ENCODE measurements at places on chromosomes 6 and 20.

- DNase-seq: no peak
Measured at GRCh38 chr6:24796616-24797290, 2.0 kb downstream of the ARMH2 start.

DNA sequence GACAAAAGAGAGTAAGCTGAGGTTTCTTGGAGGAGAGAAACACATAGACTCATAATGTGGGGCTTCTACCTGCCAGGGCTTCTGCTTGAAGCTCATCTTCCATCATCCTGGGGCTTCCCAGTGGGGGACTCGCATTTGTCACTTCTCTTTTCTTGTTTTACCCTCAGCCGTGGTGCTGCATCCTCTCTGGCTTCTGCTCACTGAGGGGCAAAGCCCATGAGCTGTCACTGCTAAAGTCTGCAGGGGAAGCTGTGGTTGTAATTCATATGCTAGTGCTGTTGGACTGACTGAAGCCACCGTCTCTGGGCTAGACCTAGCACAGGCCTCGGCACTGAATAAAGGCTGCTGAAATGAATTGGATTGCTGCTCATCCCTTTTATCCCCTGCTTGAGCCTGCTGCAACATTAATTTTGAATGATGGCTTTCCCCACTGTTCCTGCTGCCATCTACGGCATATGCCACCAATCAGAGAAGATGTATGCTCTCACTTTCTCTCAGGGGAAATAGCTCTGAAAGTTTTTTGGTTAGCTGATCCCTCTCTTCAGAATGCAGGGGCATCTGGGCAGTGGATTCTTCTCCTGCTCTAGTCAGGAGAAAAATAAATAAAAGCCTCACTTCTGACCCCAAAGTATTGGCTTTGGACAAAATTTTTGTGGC lies 568.4 kb upstream of the MAP3K7 start:
- DNase-seq: no peak

- no peak for DNase-seq
Measured at GRCh38 chr6:1615151-1615852, 5.6 kb downstream of the FOXC1 start.

DNA sequence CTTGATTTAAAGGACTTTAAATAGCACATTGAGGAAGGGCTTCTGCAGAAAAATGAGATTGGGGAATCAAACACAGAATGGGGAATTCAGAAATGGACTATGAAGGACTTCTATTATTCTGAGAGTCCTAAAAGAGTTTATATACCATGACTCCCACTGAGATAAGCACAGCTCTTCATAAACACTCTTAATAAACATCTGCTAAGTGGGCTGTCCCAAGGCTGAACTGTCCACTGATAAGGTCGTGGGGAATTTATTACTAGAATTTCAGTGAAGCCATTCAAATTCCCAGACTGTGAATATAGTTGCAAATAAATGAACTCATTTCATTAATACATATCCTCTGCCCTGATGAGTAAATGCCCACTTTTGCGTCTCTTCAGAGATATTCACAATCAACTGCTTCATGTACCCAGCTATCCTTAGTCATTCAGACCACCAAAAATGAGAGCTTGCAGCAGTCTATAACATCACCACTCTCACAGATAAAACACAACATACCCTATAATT lies 468.2 kb upstream of the RUNX2 start:
- no peak for DNase-seq

DNA sequence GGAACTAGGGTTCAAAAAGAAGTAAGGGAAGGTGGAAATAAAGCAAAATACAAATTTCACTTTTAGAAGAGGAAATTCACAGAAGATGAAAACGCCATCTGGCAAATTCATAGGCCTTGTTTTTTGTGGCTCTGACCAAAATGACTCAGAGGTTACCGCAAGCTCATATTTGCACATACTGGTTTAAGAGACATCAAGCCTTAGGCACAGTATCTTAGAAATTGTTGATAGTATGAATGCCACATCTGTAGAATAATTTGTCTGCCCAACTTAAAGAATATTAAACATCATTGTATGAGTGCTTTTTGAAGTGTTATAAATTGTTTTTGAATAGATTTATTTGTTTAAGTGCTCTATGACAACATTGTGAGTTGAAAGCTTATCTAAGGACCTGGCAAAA lies 10.6 kb downstream of the TAAR1 start:
- no peak for DNase-seq

DNA sequence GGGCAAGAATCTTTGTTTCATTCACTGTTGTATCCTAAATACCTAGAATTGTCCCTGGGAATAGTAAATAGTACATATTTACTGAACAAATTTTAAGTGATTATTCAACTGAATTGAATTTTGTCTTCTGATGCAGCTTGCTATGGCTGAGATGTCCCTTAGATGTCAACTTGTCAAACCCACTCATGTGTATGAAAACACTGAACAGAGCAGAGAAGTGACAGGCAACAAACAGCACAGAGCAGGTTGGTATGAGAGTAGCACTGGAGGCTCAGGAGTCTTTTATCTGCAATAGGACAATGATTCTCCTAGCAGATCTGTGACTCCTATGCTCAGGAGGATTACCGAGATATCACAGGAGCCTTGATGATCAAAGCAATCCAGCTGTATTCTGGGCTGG lies 540.1 kb upstream of the CHD6 start:
- DNase-seq: no peak

DNA sequence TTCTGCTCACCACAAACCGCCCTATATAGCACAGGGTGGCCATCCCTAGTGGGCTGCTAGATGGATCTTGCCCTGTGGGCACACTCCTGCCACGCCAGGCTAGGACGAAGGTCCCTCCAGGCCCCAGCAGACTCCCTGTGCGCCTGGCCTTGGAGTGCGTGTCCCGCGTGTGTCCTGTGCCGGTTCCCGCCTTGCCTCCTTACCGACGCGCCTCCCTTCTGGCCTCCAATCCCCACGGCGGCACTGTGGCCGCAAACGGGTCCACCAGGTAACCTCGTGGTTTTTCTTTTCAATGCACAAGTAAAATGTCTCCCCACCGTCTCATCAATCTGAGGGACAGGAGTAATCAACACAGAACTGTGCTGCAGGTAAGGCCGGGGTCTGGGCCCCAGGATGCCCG lies 133.8 kb upstream of the PHACTR3 start:
- DNase-seq: no peak

GRCh38 chr6:166589337-166589731 lies 2.9 kb upstream of the RAMACL start:
- DNase-seq: no peak

DNA sequence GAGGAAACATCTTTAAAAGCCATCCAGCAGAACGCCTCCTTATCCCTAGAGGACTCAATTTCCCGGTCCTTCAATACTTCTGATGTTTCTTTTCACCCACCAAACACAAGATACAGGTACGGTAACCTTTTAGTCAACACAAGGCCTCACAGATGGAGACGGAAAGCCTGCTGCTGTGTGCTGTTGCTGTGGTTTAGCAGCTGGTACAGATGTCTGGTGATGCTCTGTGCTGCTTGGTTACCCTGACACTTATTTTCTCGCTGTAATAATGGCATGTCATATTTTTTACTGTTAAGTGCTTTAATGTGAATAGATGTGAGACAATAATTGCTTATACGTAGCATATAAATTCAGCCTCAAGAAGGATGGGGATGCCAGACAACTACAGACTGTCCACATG lies 25.3 kb downstream of the GMDS start:
- DNase-seq: no peak

DNA sequence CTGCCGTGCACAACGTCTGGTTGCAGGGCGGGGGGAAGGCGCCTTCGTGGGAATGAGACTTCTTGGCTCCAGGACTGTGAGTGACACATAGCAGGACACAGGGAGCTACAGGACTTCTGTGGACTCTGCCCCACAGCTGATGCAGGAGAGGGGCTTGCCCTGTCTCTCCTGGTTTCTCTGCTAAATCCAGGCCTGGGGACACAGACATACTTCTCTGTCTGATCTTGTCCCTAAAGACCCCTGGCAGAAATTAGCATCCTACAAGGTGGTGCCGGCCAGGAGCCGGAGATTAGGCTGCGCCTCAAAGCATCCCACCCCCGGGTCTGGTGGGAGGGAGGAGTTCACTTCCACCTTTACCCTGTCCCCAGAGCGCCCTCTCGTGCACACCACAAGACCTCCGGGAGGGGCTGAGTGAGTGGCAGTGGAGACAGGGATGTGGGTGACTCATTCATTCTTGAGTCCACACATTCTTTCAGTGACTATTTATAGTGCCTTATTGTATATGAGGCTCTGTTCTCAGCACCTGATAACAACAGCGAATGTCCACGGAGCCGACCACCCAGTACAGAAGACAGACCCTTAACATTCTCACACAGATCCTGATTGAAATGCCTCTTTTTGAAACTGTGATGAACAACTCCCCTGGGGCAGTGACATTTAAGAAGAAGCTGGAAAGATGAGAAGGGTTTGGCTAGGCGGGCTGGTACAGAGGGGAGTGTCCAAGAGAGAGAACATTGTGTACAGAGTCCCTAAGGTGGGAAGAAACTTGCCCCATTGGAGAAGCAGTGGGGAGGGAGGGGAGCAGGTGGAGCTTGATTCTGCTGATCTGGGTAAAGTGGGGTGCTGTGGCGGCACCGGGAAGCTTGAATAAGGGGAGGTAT lies 39.0 kb downstream of the GMPR start:
- DNase-seq: no peak
